GM13977 (cell line): ENCODE measurements at places on chromosomes 1 and 21.

GRCh38 chr1:190579552-190580193, 102.0 kb upstream of the BRINP3 start:
- no peak for DNase-seq

- no peak for DNase-seq
Measured at GRCh38 chr1:182235952-182236650, 155.5 kb downstream of the GLUL start.

- DNase-seq, result peak; percentile 48
Measured at GRCh38 chr1:234488054-234489006, 9.4 kb upstream of the TARBP1 start.

GRCh38 chr1:40078512-40079333, 18.3 kb downstream of the PPT1 start:
- peak; percentile 58 for DNase-seq

DNA sequence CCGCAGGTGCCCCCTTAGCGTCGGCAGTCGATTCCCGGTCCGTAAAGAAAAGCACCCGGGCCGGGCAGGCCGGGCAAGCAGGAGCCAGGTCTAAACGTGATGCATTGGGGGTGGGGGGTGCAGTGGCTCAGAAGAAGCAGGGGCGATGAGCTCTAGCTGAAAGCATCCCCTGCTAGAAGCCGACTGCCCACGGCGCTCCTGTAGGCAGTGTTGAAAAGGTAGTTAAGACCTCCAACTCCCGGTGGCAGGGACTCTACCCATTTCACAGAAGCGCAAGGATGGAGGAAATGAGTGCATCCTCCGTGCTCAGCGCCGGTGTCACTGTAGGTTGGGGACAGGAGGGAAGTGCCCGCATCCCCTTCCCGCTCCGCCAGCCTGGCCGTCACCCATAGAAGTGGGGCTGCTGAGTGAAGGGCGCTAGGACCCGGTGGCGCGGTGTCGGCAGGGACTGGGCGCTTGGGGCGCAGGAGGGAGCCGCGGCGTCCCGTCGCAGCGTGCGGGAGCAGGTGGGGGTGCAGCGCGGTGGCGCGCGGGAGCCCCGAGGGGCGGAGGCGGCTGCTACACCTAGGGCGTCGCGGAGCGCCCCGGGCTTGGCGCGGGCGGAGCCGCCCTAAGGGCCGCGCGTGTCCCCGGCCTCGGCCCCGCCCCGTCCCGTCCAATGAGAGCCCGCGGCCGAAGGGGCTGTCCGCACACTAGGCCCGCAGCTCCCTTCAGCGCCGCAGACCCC, at the start of gene WNT2B:
WNT2B (plus strand) TSS at position 688 of the 727 bp plus-strand sequence. CDS start 298 bp downstream, outside the sequence.
- DNase-seq, result peak; percentile 78

- no peak for DNase-seq
Measured at GRCh38 chr1:161266836-161267235, 8.3 kb downstream of the PCP4L1 start.

- no peak for DNase-seq
Measured at GRCh38 chr1:46543382-46543760, 8.1 kb downstream of the KNCN start.

DNA sequence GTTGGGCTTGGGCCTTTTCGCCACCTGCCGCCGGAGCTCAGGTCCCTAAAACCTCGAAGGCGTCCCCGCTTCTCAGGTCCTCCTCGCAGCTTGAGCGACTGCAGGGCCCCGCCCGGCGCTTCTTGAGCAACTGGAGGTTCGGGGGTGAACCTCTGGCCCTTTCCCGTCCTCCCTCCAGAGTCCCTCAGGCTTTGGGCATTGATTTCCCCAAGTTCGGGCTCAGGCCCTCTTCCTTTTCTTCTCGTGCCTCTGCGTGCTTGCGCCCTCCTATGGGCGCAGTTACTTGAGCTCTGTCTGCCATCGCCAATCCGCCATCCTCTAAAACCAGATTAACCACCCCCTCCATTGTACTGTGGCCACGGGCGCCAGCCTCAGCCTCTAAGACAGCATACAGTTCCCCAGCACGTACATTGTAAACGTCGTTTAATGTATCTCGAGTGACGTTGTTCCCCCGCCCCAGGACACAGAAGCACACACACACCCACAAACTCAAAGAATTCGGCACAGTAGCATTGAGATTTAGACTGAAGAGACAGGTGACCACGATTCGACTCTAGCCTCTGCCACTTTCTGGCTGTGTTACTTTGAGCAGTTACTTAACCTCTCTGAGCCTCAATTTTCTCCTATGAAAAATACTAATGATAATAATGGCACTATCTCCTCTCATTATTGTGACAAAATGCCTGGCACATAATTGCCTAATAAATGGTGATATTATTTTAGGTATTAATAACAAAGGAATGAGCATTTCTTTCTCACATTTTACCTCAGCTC, 22.6 kb downstream of the BTG2 start:
- DNase-seq, result peak; percentile 77

DNA sequence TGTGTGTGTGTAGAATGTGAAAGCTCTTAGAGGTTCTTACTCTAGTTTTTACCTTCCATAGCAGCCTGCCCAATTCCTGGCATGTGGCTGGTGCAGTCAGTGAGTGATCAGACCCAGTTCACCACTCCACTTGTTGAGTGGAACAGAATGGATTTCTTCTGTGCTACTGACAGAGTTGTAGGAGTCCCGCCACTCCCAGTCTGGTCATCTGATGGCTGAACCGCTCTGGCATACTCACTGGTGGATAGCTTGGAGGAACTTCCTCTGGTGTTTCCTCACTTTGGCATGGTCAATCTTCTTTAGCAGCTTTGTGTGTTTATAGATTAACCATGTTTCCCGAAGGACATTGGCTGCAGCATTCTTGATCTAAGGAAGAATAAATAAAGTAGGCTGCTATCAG, 106.7 kb upstream of the ADAR start:
- no peak for DNase-seq

DNA sequence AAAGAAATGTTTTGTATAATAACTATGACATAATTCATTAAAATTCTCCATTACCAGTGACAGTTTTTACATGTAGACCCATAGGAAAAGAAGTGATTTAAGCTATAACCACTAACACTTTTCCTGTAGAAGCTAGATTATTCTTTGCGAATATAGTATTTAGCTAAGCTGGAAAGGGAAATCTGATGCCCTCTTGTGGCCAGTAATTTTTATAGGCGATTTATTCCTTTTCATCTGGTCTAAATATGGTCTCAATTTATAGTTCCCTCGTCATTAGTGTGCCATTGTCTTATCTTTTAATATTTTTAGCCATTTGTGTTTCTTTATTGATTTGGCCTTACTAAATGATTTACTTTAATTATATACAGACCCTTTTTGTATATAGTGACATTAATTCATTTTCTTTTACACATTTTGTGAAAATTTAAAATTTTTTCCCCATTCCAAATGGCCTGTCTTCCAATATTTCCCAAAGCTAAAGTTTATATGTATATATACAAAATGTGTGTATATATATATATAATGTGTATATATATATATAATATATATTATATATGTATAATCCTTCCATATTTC, 26.7 kb downstream of the BTG3 start:
- peak; percentile 27 for DNase-seq

DNA sequence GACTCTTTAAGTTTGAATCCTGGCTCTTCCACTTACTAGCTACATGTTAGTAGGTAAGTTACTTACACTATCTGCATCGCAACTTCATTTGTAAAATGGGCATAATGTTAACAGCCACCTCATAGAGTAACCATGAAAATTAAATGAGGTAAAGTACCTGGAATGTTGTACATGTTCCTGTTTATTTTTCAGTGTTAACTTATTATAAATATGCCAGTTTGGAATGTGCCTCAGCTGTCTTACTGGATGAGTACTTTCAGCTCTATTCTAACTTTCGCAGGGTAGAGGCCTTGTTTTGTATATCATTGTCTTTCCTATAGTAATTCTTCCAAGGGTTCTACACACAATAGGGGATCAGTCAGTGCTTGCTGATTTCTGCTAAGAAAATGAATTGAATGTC, 167.4 kb downstream of the DUSP10 start:
- DNase-seq, result no peak

- no peak for DNase-seq
Measured at GRCh38 chr1:10940838-10941237, 71.6 kb upstream of the TARDBP start.

DNA sequence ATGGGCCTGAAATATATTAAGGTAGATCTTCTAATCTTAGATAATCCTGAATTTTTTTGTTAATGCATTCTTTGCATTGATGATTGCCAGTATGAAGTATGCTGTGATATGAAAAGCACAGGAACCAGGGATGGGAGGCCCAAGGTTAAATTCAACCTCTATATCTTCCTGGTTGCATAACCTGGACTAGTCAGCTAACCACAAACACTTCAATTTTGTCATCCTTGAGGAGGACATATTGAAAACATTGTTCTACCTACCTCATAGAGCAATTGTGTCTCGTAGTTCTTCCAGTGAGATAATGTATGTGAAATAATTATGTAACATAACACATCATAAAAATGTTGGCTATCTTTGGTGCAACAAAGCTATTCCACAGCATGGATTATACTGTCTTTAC, 25.6 kb downstream of the PDC start:
- no peak for DNase-seq

DNA sequence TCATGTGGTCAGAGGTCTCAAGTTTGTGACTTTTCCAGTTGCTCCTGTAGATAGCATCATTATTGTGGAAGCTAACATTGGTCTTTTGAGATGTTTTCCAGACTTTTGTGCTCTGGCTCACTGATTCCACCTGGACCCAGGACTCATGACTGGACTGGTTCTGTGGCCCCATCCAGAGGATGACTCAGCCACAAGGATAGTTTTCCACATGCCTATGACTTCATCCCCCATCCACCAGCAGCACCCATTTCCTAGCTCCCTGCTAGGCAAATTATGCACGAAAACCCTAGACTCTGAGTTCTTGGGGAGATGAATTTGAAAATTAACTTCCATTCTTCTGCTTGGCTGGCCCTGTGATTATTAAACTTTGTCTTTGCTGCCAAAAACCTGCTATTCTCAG, 949.3 kb downstream of the MRPL39 start:
- no peak for DNase-seq

DNA sequence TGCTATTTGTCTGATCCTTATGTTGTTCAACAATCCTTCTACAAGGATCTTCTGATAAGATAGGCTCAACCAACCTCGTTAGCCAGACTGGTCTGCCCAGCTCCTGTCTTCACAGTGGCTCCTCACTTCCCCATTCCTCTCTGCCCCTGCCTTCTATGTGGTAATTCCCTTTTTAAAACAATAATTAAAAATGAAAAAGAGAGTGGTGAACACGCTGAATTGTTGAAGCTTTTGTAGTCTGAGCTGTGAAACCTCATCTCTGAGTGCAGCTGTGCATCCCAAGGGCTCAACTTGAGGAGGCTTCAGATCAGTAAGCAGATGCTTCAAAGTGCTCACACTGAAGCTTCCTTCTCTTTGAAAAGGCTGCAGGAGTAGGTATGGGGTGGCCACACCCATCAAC, 70.7 kb upstream of the JUN start:
- DNase-seq, result no peak

DNA sequence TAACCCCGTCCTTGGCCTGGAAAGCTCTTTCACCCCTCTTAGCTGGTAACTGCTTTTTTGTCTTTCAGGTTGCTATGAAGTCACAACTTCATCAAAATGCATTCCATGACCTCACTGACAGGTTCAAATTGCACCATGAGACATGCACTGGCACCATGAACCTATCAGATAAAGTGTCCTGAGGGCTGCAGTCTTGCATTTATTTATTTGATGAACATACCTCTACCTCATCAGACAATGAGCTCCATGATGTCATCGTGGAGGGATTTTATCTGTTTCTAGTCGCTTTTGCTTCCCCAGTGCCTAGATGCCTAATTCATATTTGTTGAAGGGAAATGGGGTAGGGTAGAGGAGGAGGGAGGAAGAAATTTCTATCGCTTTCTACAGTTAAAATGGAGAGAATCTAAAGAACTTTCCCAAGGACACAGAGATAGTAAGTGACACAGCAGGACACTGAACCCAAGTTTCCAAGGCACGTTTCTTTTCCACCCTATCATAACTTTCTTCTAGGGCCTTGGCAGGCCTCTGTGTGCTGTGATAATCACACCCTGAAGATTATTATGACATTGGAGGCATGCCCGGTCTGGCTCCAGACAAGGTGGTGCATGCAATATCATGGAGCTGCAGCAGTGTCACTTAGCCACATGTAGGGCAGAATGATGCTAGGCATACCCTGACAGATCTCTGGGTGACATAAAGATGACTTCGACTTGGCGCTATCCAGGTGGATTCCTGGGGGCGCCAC, 69.5 kb downstream of the CD58 start:
- DNase-seq, result no peak

DNA sequence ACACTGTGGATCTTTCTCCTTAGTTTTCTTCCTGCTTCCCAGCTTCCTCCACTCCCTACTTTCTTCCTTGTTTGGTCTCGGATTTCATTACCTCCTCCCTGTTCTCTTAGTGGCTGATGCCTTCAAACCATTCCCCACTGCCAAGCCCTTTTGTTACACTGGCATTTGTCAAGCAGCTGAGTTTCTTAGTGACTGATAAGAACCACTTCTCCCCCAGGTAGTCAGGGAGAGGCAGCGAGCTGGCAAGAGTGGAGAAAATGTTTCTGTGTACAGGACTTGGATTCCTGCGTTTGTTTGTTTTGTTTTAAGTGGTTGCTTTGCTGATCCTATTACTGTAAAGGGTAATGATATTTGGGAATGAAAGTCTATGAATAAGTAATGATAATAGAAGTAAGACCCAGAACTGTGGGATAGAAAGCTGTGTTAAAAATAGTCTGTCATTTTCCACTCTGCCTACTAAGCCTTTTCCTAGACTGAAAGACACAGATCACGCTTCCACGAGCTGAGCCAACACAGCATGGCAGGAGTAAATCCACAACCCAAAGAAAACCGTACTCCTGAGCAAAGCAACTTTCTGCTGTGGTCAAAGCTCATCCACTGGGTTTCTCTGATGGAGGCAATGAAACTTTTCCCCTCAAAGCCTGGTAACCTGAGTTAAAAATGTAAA, 10.1 kb upstream of the SERTAD4 start:
- no peak for DNase-seq

DNA sequence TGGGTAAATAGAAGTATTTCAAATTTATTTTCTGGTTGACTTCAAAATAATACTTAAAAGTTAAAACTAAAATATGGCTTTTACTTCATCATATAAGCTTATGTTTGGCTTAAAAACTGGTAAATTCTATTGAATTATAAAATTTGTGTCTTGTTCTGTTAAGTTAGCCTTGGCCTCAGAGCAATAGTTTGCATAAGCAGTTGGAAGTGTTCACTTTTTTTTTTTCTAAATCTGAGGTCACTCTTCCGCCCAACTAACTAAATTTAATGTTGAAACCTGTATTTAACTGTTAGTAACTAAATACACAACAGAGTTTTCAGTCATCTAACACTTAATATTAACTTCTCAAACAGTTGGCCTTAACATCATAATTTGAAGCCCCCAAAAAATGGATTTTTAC, 871.7 kb upstream of the ADAMTS5 start:
- DNase-seq, result no peak

- DNase-seq, result peak; percentile 42
Measured at GRCh38 chr1:89945852-89946476, 48.9 kb upstream of the ZNF326 start.
